ENCODE measurements at places on chromosomes 12 and 14. TPM values are rescaled to one million over a fixed set of nuclear protein-coding genes. Genes with fewer than 3 reads are reported as not detected.

ARHGAP9 gene
- total RNA-seq, result 0.24 TPM

RAN gene
- total RNA-seq, result 431 TPM

PTCSC3 gene
- not detected for total RNA-seq

AP1G2 gene
- total RNA-seq, result 36.8 TPM

KRT6B gene
- total RNA-seq, result not detected

HOXC10 gene
- total RNA-seq, result 1.2 TPM

SLIRP gene
- total RNA-seq, result 203 TPM

CLECL1 gene
- not detected for total RNA-seq

KRT1 gene
- not detected for total RNA-seq

PPP1R36 gene
- total RNA-seq, result not detected

ESRRB gene
- total RNA-seq, result not detected

DUSP6 gene
- total RNA-seq, result 216 TPM

KRT72 gene
- not detected for total RNA-seq

SIX1 gene
- total RNA-seq, result 7.5 TPM

LHX5 gene
- not detected for total RNA-seq

CDKN3 gene
- 6.0 TPM for total RNA-seq

KLRC4 gene
- not detected for total RNA-seq

MYH6 gene
- total RNA-seq, result not detected

LPAR5 gene
- not detected for total RNA-seq

KRT3 gene
- total RNA-seq, result not detected

RAB15 gene
- 17.6 TPM for total RNA-seq

GLI1 gene
- 0.19 TPM for total RNA-seq

ZNF839 gene
- 7.6 TPM for total RNA-seq

SCFD1 gene
- 38.7 TPM for total RNA-seq

P2RX7 gene
- 4.2 TPM for total RNA-seq

PPP2R5C gene
- 63.6 TPM for total RNA-seq

RND1 gene
- 14.9 TPM for total RNA-seq
